Tibial nerve (tissue), 4 donors: ENCODE measurements at places on chromosomes 11 and 22. TPM values are rescaled to one million over a fixed set of nuclear protein-coding genes. Genes with fewer than 3 reads are reported as not detected.

The NCF4 gene
- total RNA-seq, result 17.8 TPM

The DDX25 gene
- not detected for total RNA-seq

The OR5D13 gene
- total RNA-seq, result not detected

The LRRC75B gene
- total RNA-seq, result 46.9 TPM

The SCO2 gene
- total RNA-seq, result 2.5 TPM
